ENCODE measurements at places on chromosomes 5 and 9.
A peak's percentile ranks its signal among the peaks of the same experiment; 100 is the strongest.

DNA sequence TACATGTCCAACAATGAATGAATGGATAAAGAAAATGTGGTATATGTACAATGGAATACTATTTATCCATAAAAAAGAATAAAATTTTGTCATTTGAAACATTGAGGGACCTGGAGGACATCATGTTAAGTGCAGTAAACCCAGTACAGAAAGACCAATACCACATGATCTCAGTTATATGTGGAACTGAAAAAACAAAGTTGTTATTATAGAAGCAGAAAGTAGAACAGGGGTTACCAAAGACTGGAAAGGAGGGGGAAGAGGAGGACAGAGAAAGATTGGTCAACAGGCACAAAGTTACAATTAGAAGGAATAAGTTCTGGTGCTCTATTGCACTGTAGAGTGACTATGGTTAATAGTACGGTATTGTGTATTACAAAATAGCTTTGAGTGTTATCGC is 233.8 kb downstream of the SEMA6A start:
- no peak for DNase-seq

GRCh38 chr5:88145221-88145610 is 123.4 kb downstream of the TMEM161B start:
- no peak for DNase-seq

GRCh38 chr9:129697656-129698253 is 32.3 kb downstream of the PRRX2 start:
- DNase-seq: no peak

- DNase-seq: no peak
Observed at GRCh38 chr9:128321879-128322403, 306 bp downstream of the TRUB2 start.

- DNase-seq: no peak
Observed at GRCh38 chr5:94481059-94481458, 137.3 kb downstream of the KIAA0825 start.

DNA sequence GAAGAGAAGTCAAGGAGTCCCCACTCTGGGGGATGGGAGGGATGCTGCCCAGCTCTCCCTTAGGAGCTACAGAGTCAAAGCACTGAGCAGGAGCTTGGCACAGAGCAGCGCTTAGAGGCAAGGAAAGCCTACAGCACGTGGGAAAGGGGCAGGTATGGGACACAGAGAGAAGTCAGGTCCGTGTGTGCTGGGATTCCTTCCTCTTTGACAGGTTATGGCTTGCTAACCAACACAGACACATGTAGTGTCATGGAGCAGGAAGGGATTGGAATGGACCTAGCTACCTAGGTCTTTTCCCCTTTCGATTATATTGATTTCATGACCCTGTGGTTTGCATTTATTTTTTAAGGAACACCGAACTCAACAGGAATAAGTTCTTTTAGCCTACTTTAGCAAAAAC is 208.5 kb upstream of the TUT7 start:
- DNase-seq: no peak

GRCh38 chr5:71695071-71695470 is 24.0 kb upstream of the CARTPT start:
- no peak for DNase-seq

GRCh38 chr9:93091453-93092081 is 4.5 kb upstream of the CARD19 start:
- no peak for DNase-seq

- DNase-seq: no peak
Observed at GRCh38 chr5:110258460-110259216, 467.8 kb downstream of the TMEM232 start.

GRCh38 chr9:119588874-119589744 is 219.9 kb upstream of the BRINP1 start:
- DNase-seq: peak; percentile 38

GRCh38 chr9:117561761-117562160 is 142.4 kb upstream of the TLR4 start:
- DNase-seq: no peak

- DNase-seq: no peak
Observed at GRCh38 chr5:71836084-71836483, 117.0 kb downstream of the CARTPT start.

GRCh38 chr5:60410427-60410826 is 289.5 kb downstream of the DEPDC1B start:
- no peak for DNase-seq

DNA sequence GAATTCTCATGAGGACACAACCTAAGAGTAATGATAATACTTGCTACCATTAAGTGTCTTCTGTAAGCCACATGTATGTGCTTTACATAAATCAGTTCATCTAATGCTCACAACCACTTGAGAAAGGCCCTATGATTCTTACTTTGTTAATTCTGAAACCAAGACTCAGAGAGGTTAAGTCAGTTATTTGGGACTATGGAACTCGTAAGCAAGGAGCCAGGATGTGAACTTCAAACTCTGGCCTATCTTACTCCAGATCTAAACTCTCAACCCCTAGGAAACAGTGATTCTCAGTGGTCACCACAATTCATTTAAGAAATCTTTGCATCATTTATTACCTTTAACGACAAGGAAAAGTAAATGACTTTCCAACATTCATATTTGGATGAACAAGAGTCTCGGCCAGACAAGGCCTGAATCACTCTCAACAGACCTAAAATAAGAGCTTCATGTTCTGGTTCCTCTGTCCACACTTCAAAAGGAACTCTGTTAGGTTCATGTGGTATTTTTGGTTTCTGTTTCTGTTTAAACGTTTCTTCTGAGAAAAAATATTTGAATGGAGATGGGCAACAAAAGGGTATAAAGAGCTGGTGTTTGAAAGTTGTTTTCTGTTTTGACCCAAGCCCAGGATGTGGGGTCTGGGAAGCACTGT is 104.8 kb downstream of the LPAR1 start:
- DNase-seq: no peak

DNA sequence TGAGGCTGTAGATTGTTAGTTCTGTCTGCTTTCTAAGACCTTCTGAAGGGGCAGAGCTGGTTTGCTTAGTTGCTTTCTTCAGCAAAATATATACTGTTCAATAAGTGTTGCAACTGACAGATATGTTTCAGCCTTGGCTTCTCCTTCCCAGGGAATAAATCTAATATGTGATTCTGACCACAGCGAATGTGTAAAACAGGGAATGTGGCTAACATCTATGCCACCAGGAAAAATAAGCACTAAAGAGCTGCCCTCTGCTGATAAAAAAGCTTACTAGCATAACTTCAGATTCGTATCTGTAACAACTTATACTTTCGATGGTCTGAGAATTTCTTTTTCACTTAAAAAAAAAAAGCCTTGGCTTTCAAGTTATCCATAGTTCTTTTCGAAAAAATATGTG is 13.0 kb upstream of the OSMR start:
- DNase-seq: no peak

DNA sequence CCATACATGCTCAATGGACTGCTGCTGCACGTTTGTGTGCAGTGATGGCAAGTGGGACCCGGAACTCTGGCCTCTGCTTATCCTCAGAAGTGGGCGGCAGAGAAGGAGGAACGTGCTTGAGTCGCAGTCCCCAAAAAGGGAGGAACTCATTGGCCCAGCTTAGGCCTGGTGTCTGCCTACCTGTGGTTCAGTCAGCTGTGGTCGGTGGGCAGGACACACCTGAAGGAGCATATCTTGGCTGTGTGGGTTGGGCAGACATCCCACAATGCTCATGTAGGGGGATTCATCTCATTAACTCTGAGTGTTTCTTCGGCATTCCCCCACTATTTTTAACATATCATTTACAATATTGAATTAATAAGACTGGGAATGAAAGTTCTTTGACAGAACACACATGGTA is 122.9 kb upstream of the IL12B start:
- no peak for DNase-seq

- DNase-seq: no peak
Observed at GRCh38 chr5:103526164-103526915, 36.2 kb downstream of the NUDT12 start.

GRCh38 chr5:78997090-78997489 is 12.0 kb upstream of the ARSB start:
- no peak for DNase-seq

GRCh38 chr5:104914536-104915070 is 1352.0 kb upstream of the NUDT12 start:
- no peak for DNase-seq

GRCh38 chr5:57302164-57302563 is 128.3 kb downstream of the GPBP1 start:
- DNase-seq: no peak

DNA sequence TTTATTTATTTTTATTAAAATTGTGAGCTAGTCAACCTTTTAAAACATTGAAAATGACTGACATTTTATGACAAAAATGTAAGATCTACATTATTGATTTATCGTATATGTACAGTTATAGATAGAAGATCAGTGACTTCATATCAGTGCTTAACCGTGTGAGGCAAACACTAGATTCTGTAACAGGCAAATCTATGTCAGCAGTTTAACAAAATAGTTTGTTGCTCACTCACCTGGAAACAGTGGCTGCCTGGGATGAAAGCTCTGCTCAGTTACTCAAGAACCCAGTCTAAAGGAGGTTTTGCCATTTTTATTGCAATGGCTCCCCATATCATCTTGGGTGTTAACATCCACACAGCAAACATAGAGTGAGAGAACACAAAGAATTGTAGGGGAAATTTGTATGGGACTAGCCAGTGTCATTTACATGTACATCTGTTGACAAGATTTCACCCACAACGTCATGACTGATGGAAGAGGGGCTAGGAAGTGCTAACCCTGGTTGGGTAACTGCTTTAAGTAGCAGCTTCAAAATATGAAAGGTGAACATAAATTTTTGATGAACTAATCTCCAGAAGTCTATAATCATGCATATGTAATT is 49.0 kb downstream of the SGCD start:
- no peak for DNase-seq

- no peak for DNase-seq
Observed at GRCh38 chr9:134396258-134396742, 70.0 kb downstream of the RXRA start.

GRCh38 chr5:39947657-39948056 is 522.9 kb upstream of the DAB2 start:
- DNase-seq: no peak

DNA sequence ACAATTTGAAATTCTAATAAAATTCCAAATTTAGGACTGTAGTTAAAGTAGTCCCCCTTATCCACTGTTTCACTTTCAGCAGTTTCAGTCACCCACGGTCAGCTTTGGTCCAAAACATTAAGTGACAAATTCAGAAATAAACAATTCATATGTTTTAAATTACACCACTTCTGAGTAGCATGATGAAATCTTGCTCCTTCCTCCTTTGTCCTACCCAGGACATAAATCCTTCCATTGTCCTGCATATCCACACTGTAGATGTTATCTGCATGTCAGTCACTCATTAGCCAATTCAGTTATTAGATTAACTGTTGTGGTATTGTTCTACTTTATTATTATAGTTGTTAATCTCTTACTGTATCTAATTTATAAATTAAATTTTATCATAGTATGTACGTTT is 376.5 kb downstream of the SH3GL2 start:
- no peak for DNase-seq

DNA sequence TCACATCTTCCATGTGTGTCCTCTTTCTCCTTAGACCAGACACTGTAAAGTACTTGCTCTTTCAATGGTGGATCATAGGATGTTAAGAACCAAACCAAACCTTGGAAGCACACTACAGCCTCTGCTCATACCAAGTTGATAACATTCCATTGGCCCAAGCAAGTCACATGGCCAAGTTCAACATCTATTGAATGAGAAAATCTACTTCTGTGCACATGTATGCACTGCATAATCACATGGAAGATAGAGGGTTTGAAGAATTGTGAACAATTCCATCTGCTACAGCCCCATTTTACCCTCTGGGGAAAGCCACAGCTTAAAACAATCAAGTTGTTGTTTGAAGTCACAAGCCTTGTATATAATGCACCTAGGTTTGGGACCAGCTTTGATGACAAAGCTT is 68.2 kb downstream of the MFAP3 start:
- DNase-seq: no peak
